ENCODE measurements at places on chromosomes 12 and 14.

DNA sequence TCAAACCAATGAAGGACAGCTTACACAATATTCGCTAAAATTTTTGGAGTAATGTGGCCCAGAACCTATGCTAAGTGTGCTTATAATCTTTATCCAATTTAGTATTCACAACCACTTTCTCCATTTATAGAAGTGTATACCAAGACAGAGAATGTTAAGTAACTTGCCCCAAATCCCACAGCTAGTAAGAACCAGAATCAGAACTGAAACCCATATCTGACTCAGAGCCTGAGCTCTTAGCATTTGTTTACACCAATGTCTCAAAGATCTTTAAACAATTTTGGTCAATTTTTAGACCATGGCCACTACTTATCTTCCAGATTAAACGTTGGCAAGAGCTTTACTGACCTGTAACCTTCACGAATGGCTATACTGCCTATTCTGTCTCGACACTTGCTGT, 53.0 kb downstream of the PAPLN start:
- DNase-seq: no peak

- DNase-seq: no peak
These were observed 218.5 kb downstream of the RPS29 start for GRCh38 chr14:49367696-49368095.

GRCh38 chr12:78494911-78495310, 369.7 kb upstream of the SYT1 start:
- DNase-seq: no peak

GRCh38 chr12:53074999-53075370, 4.2 kb downstream of the SPRYD3 start:
- no peak for DNase-seq

- DNase-seq: no peak
These were observed 21.1 kb downstream of the CHGA start for GRCh38 chr14:92943855-92944570.

- no peak for DNase-seq
These were observed 11.6 kb upstream of the C12orf75 start for GRCh38 chr12:105318651-105319483.

GRCh38 chr12:93109551-93110203, 180.6 kb upstream of the EEA1 start:
- DNase-seq: no peak

Measured in stimulated activated CD8-positive, alpha-beta memory T cell treated with anti-CD3 and anti-CD28 coated beads, Interleukin-4, amount 100 ng/mL, for 4 hours (primary cell).